ENCODE measurements at places on chromosomes 5 and 9. TPM values are rescaled to one million over a fixed set of nuclear protein-coding genes. Genes with fewer than 3 reads are reported as not detected.

GRCh38 chr5:96187309-96188027 is 225.8 kb upstream of the ELL2 start:
- DNase-seq, result no peak
- H3K4me1 ChIP-seq, result no peaks in the 10 kb centered on the region
- peaks cover 13% of the 10 kb centered on the region for H3K27me3 ChIP-seq
- peaks cover 19% of the 10 kb centered on the region for H3K36me3 ChIP-seq

- H3K27me3 ChIP-seq, result no peaks in the 10 kb centered on the region
- H3K4me1 ChIP-seq, result no peaks in the 10 kb centered on the region
- H3K27ac ChIP-seq, result no peak overlapping the region
- no peak overlapping the region for H3K4me3 ChIP-seq
Observed at GRCh38 chr5:103487218-103487617, 75.4 kb downstream of the NUDT12 start.

GBGT1 gene
- 7.2 TPM for total RNA-seq

KLHL3 gene
- total RNA-seq, result 1.4 TPM

MORN5 gene
- not detected for total RNA-seq

Measured in natural killer cell treated with Interleukin-12 subunit alpha and Interleukin-12 subunit beta and Interleukin-15 and Interleukin-18, amount 100 ng/mL, for 72 hours (primary cell).